CD8-positive, alpha-beta memory T cell (primary cell): ENCODE measurements at places on chromosomes 3 and 15. TPM values are rescaled to one million over a fixed set of nuclear protein-coding genes. Genes with fewer than 3 reads are reported as not detected.

DNA sequence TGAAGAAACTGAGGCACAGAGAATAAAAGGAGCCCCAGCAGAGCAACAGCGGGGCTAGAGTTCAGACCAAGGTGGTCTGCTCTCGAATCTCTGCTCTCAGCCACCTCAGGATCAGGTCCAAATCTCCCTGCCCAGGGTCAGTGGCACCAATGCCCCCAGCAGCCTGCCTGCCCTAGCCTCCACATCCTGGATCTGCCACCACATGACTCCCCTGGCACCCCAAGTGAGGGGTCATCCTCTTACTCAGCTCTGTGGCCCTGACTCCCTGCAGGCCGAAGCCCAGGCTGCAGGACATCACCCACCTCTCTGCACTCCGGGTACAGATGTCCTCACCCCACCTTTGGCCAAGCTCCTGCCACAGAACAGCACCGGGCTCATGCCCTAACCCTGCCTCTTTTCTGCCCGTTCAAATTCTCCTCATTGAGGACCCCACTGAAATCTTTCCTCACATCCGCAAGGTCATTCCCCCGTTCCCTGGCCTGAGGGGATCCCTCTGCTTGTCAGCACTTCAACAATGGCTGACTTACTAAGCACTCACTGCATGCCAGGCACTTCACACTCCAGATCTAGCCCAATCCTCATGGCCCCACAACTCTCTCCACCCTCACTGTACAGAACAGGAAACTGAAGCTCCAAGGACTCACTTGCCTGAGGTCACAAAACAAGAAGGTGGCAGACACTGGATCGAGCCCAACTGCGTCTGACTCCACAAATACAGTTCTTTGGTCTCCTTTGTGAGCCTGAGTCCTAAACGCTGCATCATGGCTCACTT lies 4.3 kb downstream of the PPIB start:
- peaks cover 32% of the 10 kb centered on the region for H3K4me1 ChIP-seq
- no peak for DNase-seq
- H3K4me3 ChIP-seq = no peak overlapping the region
- no peaks in the 10 kb centered on the region for H3K27me3 ChIP-seq
- H3K27ac ChIP-seq = no peak overlapping the region

GRCh38 chr15:45320581-45321205 lies 57.7 kb downstream of the GATM start:
- no peaks in the 10 kb centered on the region for H3K4me1 ChIP-seq
- no peak for DNase-seq
- no peaks in the 10 kb centered on the region for H3K27me3 ChIP-seq
- no peaks in the 10 kb centered on the region for H3K36me3 ChIP-seq
- no peak overlapping the region for H3K27ac ChIP-seq

DNA sequence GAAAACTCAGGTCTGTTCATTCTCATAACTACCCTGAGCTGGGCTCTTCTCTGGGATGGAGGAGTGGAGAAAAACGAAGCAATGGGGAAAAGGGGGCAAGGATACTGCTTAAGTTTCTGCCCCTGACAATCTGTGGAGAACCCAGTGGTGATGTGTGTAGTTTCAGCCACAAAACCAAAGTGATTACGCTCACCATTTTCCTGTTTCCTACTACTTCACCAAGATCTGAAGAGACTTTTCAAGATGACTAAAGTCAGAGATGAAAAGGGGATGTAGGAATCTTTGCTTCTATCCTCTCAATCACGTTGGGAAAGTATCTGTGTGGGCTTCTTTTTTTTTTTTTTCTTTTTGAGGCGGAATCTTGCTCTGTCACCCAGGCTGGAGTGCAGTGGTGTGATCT lies 8.3 kb upstream of the UBE2E1 start:
- H3K27me3 ChIP-seq = no peaks in the 10 kb centered on the region
- no peak for DNase-seq

DNA sequence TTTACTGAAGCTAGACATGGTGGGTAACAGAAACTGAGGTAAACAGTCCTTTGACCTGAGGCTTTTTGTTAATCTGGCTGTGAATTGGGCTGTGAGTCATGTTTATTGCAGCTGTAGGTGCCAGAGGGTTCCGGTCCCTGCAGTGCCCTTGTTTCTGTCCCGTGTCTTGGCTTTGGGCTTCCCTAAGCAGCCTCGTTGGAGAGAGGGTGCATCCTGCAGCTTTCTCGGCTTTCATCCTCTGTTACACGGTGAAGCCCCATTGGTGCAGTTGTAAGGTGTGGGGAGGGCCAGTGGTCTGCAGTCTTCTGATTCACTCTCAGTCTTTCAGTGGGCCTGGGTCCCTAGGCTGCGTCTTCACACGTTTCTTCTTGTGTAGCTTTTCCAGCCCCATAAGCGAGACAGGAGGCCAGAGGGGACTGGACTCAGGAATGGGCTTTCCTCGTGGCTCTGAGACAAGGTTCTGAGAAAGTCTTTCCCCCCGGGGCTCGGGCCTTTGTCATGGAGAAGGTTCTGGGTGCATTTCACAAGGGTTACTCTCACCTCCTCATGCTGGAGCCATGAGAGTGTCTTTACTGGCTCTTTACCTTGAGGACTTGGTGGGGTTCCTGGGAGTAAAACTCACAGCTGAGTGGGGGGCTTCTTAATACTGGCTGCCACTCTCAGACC lies 33.1 kb downstream of the ASB7 start:
- no peaks in the 10 kb centered on the region for H3K27me3 ChIP-seq
- H3K36me3 ChIP-seq = peaks cover 24% of the 10 kb centered on the region
- peaks cover 11% of the 10 kb centered on the region for H3K4me1 ChIP-seq
- no peak for DNase-seq
- H3K27ac ChIP-seq = no peak overlapping the region

- H3K4me3 ChIP-seq = peak within 1 kb of the TSS; percentile 44
- DNase-seq = no peak
- no peaks in the 10 kb centered on the region for H3K36me3 ChIP-seq
- H3K27me3 ChIP-seq = no peaks in the 10 kb centered on the region
These were observed at the start of gene ZNF35 for GRCh38 chr3:44648564-44649229. ZNF35 (plus strand) TSS chr3:44648732; CDS start chr3:44651068, 2,336 bp downstream.

GRCh38 chr15:27220199-27220598 lies 249.2 kb downstream of the GABRG3 start:
- DNase-seq = no peak
- no peak overlapping the region for H3K4me3 ChIP-seq
- no peak overlapping the region for H3K27ac ChIP-seq
- H3K4me1 ChIP-seq = no peaks in the 10 kb centered on the region
- H3K36me3 ChIP-seq = no peaks in the 10 kb centered on the region
- H3K27me3 ChIP-seq = no peaks in the 10 kb centered on the region

- H3K36me3 ChIP-seq = no peaks in the 10 kb centered on the region
- H3K4me1 ChIP-seq = peaks cover 12% of the 10 kb centered on the region
- H3K4me3 ChIP-seq = no peak overlapping the region
- no peak overlapping the region for H3K27ac ChIP-seq
- no peaks in the 10 kb centered on the region for H3K27me3 ChIP-seq
- DNase-seq = no peak
These were observed 31.0 kb downstream of the MAP2K1 start for GRCh38 chr15:66417736-66418135.

DNA sequence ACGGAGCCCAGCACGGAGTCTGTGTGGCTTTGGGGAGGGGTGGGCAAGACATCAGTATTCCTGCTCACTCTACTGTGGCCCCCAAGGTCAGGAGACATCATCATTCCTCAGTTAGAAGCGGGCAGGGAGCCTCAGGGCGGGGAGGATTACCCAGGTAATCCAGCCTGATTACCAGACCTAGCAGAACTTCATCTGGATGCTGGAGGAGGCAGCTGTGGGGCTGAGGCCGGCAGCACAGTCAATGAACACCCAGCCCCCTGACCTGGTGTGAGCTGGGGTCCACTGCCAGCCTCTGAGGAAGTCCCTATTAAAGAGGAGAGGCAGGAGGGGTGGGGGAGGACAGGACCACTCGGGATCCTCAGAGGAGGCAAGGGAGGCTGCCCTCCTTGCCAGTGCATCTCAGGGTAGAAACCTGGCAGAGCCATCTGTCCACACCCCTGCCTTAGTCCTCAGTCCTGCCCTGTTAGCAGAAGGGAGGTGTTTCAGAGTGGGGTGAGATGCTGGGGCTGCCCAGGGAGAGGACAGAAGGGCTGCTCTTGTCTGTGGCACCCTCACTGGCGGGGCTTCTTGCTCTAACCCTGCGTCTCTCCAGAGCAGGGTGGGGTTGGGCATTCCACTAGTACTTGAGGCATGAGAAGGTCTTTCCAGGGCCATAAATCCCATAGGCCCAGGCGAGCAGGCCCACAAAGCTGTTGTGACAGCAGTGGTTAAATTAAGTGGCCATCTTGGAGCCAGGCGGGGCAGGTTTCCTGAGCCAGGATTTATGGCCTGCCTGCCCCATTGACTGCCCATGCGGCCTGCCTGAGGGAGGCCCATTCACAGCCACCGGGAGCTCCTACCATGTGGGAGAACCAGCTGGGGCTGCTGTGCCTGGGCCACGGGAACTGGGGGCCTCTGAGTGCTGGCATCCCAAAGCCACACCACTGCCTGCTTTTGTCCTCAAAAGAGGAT lies 82.1 kb downstream of the LINGO1 start:
- H3K27me3 ChIP-seq = no peaks in the 10 kb centered on the region
- no peak overlapping the region for H3K4me3 ChIP-seq
- no peaks in the 10 kb centered on the region for H3K36me3 ChIP-seq
- H3K4me1 ChIP-seq = no peaks in the 10 kb centered on the region
- no peak overlapping the region for H3K27ac ChIP-seq

DNA sequence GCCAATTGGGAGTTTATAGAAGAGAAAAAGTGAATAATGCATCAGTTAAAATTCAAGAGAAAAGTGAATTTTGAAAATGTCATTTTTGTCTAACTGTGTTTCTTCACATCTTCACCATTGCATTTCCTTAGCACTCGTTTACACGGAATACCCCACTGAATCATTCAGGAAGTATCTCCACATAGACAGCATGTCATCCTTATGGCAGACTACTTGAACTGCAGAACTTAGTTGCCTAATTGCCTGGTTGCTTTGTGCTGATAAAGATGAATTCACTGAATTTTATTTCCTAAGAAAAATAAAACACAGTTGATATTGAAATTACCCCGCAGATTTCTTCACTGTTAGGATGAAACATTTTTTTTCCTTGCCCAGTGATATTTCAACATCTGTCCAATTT lies 627.1 kb downstream of the ROBO1 start:
- no peaks in the 10 kb centered on the region for H3K36me3 ChIP-seq
- H3K27ac ChIP-seq = no peak overlapping the region
- no peak overlapping the region for H3K4me3 ChIP-seq

- no peak overlapping the region for H3K27ac ChIP-seq
- H3K4me1 ChIP-seq = no peaks in the 10 kb centered on the region
- no peak for DNase-seq
- no peaks in the 10 kb centered on the region for H3K27me3 ChIP-seq
- H3K4me3 ChIP-seq = no peak overlapping the region
- no peaks in the 10 kb centered on the region for H3K36me3 ChIP-seq
These were observed 272.2 kb downstream of the ADAMTSL3 start for GRCh38 chr15:83926116-83926515.

- peaks cover 4% of the 10 kb centered on the region for H3K4me1 ChIP-seq
- no peak for DNase-seq
- H3K27me3 ChIP-seq = no peaks in the 10 kb centered on the region
- no peak overlapping the region for H3K27ac ChIP-seq
- no peak overlapping the region for H3K4me3 ChIP-seq
These were observed 302.2 kb downstream of the FOXP1 start for GRCh38 chr3:71281280-71281679.

GRCh38 chr15:40968290-40969085 lies 15.2 kb downstream of the CHAC1 start:
- no peak for DNase-seq
- no peaks in the 10 kb centered on the region for H3K36me3 ChIP-seq
- H3K4me3 ChIP-seq = no peak overlapping the region
- H3K27ac ChIP-seq = no peak overlapping the region

GRCh38 chr15:68985361-68985891 lies 29.1 kb upstream of the NOX5 start:
- H3K27ac ChIP-seq = no peak overlapping the region
- H3K27me3 ChIP-seq = no peaks in the 10 kb centered on the region
- H3K4me1 ChIP-seq = no peaks in the 10 kb centered on the region
- no peaks in the 10 kb centered on the region for H3K36me3 ChIP-seq
- no peak overlapping the region for H3K4me3 ChIP-seq
- DNase-seq = no peak

GRCh38 chr3:36812240-36812639 lies 47.9 kb upstream of the DCLK3 start:
- H3K4me1 ChIP-seq = no peaks in the 10 kb centered on the region
- no peak overlapping the region for H3K27ac ChIP-seq
- no peaks in the 10 kb centered on the region for H3K36me3 ChIP-seq
- DNase-seq = no peak
- H3K27me3 ChIP-seq = no peaks in the 10 kb centered on the region
- H3K4me3 ChIP-seq = no peak overlapping the region

GRCh38 chr3:78908236-78908635 lies 859.6 kb downstream of the ROBO1 start:
- H3K4me1 ChIP-seq = no peaks in the 10 kb centered on the region
- H3K27me3 ChIP-seq = no peaks in the 10 kb centered on the region
- no peak overlapping the region for H3K4me3 ChIP-seq
- no peaks in the 10 kb centered on the region for H3K36me3 ChIP-seq
- DNase-seq = no peak

- H3K4me3 ChIP-seq = no peak overlapping the region
- H3K27ac ChIP-seq = no peak overlapping the region
- no peaks in the 10 kb centered on the region for H3K36me3 ChIP-seq
- DNase-seq = no peak
- H3K4me1 ChIP-seq = no peaks in the 10 kb centered on the region
These were observed 317.5 kb upstream of the IGF1R start for GRCh38 chr15:98330692-98331435.

GRCh38 chr3:195715134-195715533 lies 5.6 kb upstream of the MUC20 start:
- H3K27me3 ChIP-seq = no peaks in the 10 kb centered on the region
- H3K4me1 ChIP-seq = no peaks in the 10 kb centered on the region
- no peak for DNase-seq

GRCh38 chr3:13072239-13072599 lies 1.0 kb downstream of the IQSEC1 start:
- H3K4me3 ChIP-seq = no peak overlapping the region
- peaks cover 17% of the 10 kb centered on the region for H3K27me3 ChIP-seq
- DNase-seq = no peak
- no peaks in the 10 kb centered on the region for H3K36me3 ChIP-seq
- no peak overlapping the region for H3K27ac ChIP-seq

GRCh38 chr3:175179055-175179454 lies 319.9 kb downstream of the NAALADL2 start:
- no peaks in the 10 kb centered on the region for H3K36me3 ChIP-seq
- H3K4me3 ChIP-seq = no peak overlapping the region
- H3K4me1 ChIP-seq = no peaks in the 10 kb centered on the region
- DNase-seq = no peak

DNA sequence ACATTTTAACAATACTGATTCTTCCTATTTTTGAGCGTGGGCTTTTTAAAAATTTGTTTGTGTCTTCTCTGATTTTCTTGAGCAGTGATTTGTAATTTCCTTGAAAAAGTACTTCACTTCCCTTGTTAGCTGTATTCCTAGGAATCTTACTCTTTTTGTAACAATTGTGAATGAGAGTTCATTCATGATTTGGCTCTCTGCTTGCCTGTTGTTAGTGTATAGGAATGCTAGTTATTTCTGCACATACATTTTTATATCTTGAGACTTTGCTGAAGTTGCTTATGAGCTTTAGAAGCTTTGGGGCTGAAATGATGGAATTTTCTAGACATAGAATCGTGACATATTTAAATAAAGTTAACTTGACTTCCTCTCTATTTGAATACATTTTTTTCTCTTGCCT lies 582.8 kb upstream of the BCHE start:
- no peak for DNase-seq
- H3K27ac ChIP-seq = no peak overlapping the region
- H3K4me1 ChIP-seq = no peaks in the 10 kb centered on the region
- no peaks in the 10 kb centered on the region for H3K36me3 ChIP-seq

GRCh38 chr3:169268286-169268776 lies 395.2 kb downstream of the MECOM start:
- H3K36me3 ChIP-seq = no peaks in the 10 kb centered on the region
- no peak for DNase-seq

Gene FYTTD1
- total RNA-seq = 54.8 TPM

Gene LRRC31
- not detected for total RNA-seq

Gene UROC1
- total RNA-seq = not detected

Gene NLGN1
- total RNA-seq = not detected

Gene B3GNT5
- 10.0 TPM for total RNA-seq

Gene ALDH1A2
- 0.33 TPM for total RNA-seq
